Mesenteric fat pad (tissue), 1 donor: ENCODE measurements at places on chromosomes 5 and 9. TPM values are rescaled to one million over a fixed set of nuclear protein-coding genes. Genes with fewer than 3 reads are reported as not detected.

- DNase-seq = no peak
Observed at GRCh38 chr9:137028263-137029057, 423 bp upstream of the ABCA2 start.

The CCL27 gene
- not detected for total RNA-seq

DNA sequence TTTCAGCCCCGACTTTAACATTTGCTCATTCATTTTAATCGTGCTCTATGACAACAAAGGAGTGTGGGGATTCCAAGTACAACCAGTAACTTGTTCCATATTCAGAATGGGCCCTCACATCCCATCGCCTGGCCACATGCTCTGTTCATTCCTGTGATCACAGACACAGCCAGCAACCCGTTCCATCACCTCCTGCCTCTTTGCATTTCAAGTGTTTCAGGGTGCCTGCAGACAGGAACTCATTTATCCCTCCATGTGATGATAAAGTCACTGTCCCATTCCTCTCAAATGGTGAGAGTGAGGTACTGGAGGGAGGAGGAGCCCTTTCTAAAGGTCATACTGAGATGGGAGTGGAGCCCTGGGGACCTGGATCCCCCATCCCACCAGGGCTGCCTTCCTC is 571.1 kb downstream of the MAT2B start:
- DNase-seq = no peak

- DNase-seq = no peak
Observed at GRCh38 chr9:114697951-114698351, 16.0 kb upstream of the TEX48 start.

DNA sequence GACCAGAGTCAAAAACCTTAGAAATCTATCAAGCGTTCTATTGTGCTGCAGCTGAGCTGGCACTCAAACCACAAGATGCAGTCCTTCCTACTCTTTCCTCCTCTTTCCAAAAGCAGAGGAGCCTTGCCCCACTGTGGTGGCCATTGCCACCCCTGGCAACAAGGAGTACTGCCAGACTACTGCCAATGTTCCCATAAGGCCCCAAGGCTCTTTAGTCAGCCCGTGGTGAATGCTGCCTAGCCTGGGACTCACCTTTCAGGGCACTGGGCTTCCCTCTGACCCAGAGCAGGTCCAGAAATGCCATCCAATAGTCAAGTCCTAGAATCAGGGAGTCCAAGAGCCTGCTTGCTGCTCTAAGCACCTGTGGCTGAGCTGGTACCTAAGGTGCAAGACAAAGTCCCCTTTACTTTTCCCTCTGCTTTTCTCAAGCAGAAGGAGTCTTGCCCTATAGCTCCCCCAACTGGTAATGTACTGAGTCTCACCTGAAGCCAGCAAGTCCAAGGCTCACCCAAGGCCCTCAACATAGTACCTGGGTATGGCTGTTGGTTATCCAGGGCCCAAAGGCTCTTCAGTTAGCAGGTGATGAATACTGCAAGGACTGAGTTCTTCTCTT is 219.4 kb downstream of the ATPSCKMT start:
- no peak for DNase-seq

The ZNF462 gene
- 45.2 TPM for total RNA-seq

DNA sequence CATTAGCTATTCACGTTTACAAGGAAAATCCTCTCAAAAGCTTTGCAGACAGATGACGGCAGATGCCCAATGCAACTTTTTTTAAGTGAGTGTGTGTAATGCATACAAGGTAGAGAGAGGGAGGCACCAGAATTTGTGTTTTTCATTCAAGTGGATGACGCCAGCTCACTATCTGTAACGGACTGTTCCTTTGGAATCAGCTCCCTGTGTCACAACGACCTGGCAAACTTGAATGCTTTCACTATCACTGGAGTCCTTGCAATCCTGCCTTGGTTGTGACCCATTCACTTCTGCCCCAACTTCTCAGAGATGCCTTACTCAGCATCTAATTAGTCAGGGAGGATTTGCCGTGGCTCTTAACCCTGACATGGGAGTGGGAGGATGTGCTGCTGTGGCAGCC is 148.5 kb downstream of the BNC2 start:
- no peak for DNase-seq

The DMXL1 gene
- total RNA-seq = 57.0 TPM

The CARD6 gene
- 19.5 TPM for total RNA-seq

DNA sequence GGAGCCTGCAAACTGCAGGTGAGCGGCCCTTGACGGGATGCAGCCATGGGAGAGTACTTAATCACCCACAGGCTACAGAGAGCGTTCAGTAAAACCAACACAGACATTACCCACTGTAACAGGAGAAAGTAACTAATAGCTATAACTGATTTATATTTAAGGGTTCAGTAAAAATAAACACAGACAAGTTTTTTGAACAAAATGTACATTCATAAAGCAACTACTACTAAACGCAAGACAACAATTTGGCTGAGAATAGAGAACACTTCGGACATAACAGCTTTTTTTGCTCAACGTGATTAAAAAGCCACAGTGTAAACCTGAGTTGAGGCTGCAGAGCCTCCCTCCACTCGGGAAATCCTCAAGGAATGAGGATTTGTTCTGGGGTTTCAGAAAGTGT is 61.7 kb downstream of the LIFR start:
- DNase-seq = no peak

- DNase-seq = no peak
Observed at GRCh38 chr9:7467186-7467585, 332.4 kb downstream of the DMAC1 start.

GRCh38 chr5:18465833-18466681 is 831.8 kb downstream of the TAF11L14 start:
- no peak for DNase-seq

The DBH gene
- total RNA-seq = not detected

The ARID3C gene
- total RNA-seq = not detected

The SLC22A4 gene
- total RNA-seq = 5.4 TPM

The RRAGA gene
- total RNA-seq = 90.5 TPM

- DNase-seq = no peak
Observed at GRCh38 chr9:102273952-102274351, 535.5 kb upstream of the GRIN3A start.

GRCh38 chr5:59792983-59793585 is 100.4 kb downstream of the PDE4D start:
- no peak for DNase-seq

The WDR38 gene
- total RNA-seq = not detected

- DNase-seq = no peak
Observed at GRCh38 chr5:34411470-34412346, 244.4 kb upstream of the RAI14 start.
